Activated CD4-positive, alpha-beta T cell treated with anti-CD3 and anti-CD28 coated beads for 4 hours (primary cell): ENCODE measurements at places on chromosomes 2 and 18.

DNA sequence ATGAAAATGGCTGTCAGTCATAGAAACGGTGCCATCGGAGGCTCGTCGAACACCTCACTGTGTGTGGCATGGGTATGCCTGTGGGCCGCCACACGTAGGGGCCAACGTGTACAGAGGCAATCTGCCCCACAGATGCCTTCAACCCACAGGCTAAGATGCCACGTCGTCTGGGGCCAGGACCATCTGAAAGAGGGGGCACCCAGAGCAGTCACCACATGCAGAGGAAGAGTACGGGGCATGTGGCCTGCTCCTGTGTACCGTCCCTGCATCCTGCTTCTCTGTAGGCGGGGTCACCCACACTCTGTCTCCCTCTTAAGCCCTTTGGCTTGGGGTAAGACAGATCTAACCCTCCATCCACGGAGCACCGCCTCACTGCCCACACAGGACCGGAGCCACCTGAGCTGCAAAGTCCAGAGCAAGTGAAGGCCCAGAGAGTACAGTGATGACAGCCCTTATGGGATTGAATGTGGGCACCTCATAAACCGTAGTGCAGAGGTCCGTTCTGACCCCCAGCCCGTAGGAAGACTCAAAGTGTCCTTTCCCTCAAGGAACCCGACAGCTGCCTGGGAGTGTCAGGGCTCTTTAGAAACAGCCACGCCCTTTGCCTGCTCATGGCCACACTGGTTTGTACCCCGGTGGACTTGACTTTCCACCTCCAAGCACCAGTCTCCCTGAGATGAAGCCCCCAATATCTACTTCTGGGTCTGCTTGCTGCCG lies 66.2 kb downstream of the TWIST2 start:
- DNase-seq, result no peak

DNA sequence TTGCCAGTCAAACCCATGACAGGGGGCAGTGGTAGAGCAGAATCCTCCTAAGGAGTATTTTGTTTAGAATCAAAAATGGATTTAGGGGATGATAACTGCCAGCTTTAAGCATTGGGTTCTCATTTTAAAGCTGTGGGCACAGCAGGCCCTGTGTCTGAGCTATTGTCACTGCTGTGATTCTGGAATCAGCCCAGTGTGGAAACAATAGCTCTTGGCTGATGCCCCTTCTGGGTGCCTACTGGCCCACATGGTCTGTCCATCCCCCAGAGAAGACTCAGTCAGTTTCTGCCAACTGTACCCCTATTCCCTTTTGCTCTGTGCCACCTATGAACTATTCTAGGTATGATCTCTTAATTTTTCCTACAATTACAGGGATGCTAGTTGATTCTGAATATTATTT lies 91.7 kb upstream of the LRRTM1 start:
- DNase-seq, result no peak

DNA sequence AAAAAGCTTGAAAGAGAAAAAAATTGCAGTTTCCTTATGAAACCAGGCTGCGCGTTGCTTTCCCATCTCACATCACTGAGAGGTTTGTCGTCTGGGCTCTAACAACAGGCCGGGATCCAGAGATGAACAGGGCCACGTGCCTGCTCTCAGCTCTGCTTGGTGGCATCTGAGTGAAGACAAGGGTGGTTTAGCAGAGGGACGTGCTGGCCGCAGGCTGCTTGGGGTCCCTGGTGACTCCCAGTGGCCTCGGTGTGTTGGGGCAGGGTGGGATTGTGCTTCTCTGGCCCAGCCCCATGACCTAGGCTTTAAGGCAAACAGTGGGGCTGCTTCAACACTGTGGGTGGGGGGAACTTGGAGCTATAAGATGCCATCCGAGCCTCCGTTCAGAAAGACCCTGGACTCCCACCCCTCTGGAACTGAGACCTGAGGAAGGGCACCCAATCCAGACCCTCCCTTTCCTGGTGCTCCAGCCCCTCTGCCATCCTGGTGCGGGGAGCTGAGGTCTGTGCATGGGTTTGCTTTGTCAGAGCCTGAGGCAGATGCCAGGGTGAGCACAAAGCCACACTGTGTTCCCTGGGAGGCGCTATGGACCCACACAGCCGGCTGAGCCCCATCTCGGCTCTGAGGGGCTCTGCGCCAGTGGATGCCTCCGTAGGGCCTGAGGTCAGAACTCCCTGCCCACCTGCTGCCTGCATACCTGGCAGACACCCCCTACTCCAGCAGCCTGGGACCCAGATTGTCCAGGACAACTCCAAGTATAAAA lies 18.4 kb upstream of the HPCAL1 start:
- DNase-seq, result no peak

DNA sequence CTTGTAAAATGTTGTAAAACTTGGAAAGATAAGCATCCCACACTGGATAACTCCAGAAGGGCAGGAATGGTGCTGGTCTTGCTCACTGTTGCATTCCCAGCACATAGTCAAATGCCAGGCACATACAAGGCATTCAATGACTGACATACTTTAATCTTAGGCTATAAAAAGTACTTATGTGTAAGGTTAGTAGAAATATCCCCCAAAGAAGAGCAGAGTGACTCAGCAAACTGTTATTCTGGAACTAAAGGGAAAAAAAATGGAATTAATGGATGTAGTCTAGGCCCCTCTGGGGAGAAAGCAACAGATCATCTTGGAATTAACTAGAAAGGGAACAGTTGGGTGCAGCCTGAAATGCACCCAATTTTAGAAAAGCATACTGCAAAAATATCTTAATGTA lies 9.0 kb downstream of the ZBTB14 start:
- DNase-seq, result no peak

- no peak for DNase-seq
These were observed 73.9 kb upstream of the SLC14A2 start for GRCh38 chr18:45541421-45541820.

GRCh38 chr2:74550231-74550630 lies 3.5 kb downstream of the LOXL3 start:
- no peak for DNase-seq

DNA sequence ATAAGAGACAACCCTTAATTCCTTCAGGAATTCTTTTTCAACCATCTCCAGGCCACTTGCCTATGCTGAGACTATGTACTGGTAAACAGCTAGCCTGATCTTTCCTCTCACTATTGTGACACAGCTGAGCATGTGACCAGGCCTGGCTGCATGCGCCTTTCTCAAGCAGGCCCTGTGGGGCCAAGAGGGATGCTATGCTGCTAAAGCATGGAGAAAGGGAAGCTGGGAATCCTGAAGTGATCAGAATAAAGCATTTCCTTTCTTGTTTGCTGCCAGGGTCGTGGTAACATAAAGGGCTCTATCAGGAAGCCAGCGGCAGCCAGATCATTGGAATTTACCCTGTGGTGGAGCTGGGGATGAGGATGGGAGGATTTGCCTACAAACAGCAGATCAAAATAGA lies 29.8 kb upstream of the LCLAT1 start:
- no peak for DNase-seq

GRCh38 chr2:5453220-5454050 lies 238.7 kb upstream of the SOX11 start:
- DNase-seq, result no peak

GRCh38 chr2:26957534-26957933 lies 12.9 kb upstream of the MAPRE3 start:
- no peak for DNase-seq

DNA sequence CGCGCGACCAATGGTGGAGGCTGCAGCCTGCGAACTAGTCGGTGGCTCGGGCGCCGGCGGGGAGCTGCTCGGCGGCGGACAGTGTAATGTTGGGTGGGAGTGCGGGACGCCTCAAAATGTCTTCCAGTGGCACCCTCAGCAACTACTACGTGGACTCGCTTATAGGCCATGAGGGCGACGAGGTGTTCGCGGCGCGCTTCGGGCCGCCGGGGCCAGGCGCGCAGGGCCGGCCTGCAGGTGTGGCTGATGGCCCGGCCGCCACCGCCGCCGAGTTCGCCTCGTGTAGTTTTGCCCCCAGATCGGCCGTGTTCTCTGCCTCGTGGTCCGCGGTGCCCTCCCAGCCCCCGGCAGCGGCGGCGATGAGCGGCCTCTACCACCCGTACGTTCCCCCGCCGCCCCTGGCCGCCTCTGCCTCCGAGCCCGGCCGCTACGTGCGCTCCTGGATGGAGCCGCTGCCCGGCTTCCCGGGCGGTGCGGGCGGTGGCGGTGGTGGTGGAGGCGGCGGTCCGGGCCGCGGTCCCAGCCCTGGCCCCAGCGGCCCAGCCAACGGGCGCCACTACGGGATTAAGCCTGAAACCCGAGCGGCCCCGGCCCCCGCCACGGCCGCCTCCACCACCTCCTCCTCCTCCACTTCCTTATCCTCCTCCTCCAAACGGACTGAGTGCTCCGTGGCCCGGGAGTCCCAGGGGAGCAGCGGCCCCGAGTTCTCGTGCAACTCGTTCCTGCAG lies at the start of gene HOXD9:
HOXD9 (plus strand) TSS at position 37 of the 728 bp plus-strand sequence; CDS start at position 87, 50 bp downstream.
- DNase-seq, result no peak

DNA sequence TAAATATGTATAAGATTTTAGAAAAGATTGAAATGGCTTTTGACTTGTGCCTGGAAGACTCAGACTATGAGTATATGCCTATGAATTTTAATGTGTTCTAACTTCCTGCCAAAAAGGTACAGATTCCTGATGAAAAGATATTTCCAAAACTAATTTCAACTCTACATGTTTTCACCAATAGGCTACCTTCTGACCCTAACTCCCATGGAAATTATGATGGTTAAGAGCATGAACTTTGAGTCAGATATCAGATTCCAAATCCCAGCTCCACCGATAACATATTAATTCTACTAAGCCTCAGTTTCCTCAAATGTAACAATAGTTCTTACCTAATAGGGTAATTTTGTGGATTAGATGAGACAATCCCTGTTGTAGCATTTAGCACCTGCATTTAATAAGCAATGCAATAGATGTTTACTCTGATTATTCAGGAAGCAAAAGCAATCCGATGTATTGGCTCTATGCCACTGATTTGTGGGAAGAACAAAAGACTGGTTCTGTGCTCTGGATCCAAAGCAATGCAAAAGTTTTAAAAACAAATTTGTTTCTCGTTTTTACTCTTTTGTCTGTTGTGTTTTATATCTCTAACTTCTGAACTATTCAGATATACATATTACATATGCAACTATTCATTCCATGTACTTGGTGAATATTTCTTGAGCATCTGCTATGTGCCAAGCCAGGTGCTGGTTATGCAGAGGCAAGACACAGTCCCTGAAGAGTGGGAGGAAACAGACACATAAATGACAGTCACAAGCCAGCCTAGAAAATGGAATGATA lies 115.4 kb downstream of the GATA6 start:
- no peak for DNase-seq

DNA sequence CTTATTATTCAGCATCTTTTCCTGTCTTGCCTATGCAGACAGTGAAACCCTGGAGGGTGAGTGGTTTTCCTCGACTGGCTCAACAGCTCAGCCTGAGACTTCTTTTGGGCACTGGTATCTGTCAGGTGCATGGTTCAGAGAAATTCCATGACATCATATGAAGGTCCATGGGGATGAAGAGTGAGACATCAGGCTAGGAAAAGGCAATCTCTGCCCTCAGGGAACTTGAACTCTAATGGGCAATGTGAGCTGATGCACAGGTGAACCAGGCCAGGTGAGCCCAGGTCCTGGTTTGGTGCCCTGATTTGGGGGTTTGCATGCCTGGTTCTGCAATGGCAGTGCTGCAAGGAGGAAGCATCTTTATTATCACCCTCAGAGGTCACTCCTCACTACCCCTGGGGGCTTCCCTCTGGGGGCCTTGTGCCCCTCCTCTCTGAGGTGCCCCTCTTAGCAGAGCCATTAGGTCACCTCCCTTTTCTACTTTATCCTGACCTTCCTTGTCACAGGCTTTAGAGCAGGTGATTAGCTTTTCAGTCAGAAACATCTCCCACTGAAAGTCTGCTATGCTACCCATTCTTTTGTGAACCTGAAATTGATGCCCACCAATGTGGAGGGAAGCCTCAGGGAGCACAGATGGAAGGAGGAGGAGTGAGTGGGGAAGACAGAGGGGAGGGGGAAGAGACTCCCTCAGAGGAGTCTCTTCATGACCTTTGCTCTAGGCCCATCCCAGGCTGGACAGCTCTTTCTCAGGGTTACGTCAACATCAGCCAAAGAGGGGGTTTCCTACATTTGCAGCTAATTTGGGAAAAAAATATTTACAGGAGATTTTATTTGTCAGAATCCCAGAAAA lies 47.3 kb downstream of the MERTK start:
- no peak for DNase-seq

DNA sequence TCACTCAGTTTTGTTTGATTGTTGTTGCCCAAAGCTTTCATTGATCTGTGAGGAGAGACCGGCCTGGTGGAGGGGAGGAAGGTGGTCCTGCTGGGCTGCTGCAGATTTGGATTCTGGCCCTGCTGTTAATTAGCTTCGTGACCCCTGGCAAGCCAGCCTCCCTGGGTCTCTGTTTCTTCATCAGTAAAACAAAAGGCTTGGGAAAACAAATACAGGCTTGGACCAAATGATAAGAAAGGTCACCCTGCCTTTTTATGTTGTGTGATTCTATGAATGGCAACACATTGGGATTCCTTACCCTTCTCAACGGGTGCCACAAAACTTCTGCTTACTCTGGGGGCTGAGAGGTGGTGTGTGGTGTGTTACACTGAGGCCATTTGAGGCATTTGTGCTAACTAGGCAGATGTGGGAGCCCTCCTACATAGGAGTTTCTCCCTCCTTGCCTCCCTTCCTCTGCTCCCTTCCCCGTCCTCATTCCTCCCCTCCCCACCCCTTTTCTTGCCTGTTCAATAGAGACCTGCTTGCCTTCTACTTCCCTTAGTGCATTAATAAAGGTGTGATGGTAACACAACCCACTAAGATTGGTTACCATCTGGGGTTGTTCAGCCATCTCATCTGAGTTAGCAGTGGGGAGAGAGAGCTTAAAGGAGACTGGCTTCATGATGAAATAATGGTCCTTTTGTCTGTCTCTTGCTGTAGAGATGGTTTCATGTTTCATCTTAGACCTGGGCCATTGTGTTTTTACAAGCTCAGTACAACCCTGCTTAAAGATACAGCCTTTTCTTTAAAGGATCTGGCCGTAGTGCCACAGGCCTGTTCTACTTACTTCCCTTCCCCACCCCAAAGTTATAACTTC lies 96.2 kb downstream of the TANC1 start:
- no peak for DNase-seq

DNA sequence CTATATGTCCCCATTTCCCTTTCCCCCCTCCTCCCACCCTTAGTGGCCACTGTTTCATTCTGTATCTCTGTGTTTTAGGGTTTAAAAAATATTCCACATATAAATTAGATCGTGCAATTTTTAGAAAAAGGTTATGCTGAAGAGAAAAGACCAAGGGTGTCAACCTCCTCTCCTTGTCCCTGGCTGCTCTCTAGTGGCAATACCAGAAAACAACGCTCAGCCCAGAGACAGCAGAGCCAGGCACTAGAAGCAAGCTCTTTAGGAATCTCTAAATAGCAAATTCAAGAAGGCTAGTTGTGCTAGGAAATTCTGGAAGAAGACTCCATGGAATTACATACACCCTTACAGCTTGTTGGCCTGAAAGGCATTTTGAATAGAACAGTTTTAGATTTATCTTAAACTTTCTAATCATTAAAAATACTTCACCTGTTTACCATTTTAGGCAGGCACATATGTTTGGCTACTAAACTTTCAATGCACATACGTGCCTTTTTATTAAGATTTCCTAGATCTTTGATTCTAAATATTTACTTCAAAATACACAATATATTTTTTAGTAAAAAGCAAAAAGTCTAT lies 35.1 kb upstream of the RASGRP3 start:
- DNase-seq, result peak; percentile 57

- no peak for DNase-seq
These were observed at the start of gene TMEM37 for GRCh38 chr2:119431155-119431975. Gene TMEM37 (plus strand): TSS chr2:119431854. CDS start chr2:119431904, 50 bp downstream.
